Stimulated activated CD4-positive, alpha-beta T cell treated with anti-CD3 and anti-CD28 coated beads, Interleukin-15, amount 100 ng/mL, for 24 hours (primary cell): ENCODE measurements at places on chromosomes 2 and 18.

- no peak for DNase-seq
Measured at GRCh38 chr2:18046558-18047212, 168.2 kb downstream of the KCNS3 start.

- no peak for DNase-seq
Measured at GRCh38 chr2:165953306-165953654, 296 bp downstream of the TTC21B start.

DNA sequence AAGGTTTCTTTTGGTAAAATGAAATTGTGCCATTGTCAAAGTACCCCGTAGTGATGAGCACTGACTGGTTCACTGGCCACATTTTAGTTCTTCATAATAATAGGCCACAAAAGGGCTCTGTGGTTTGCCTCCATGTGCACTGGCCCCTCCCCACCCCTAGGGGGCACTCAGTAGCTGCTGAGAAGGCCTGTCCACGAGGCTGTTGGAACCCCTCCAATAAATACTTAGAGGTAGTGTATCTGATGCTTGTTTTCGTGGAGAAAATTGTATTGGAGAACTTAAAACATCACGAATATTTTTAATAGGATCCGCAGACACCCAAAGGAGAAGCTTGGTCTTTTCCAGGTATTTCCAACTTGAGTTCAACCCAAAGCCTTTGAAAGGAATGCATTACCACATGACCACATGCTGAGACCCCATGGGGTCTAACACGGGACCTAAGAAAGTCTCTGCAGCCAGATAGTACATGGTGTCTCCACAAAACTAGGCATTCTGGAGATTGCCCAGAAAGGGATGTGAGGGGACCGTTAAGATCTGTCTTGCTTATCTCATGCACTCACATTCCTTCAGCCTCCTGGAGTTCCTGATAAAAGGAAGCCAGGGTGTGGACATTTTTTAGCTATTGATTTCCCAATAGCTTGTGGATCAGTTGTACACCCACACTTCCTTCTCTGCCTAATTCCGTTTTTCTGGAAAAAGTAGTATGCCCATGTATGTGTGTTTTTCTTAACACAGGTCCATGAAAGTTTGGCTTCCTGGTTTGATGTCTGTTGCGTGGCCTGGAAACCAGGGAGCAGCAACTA lies 28.5 kb upstream of the NOSTRIN start:
- DNase-seq = peak; percentile 51

- DNase-seq = no peak
Measured at GRCh38 chr2:147607379-147607778, 237.4 kb upstream of the ACVR2A start.

- DNase-seq = no peak
Measured at GRCh38 chr2:1772471-1773267, 28.4 kb upstream of the PXDN start.

DNA sequence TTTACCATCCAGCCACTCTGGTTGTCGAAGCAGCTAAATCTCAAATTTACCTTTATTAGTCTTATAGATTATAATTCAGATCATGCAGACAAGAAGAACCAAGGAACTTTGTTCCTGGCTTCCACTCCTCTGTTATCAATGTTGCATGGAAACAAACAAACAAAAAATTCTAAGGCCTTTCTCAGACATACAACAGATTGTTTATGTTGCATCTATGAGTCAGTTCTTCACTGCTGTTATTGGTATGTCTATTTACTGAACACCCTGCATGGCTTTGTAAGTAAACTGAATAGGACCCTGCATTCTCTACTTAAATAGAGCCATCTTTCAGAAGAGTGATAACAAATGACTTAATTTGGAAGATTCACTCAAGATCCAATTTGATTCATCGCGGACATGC lies 1.6 kb upstream of the ANKRD44 start:
- no peak for DNase-seq

GRCh38 chr2:42060028-42060427 lies 12.2 kb downstream of the PKDCC start:
- no peak for DNase-seq

- DNase-seq = no peak
Measured at GRCh38 chr2:190922376-190922775, 41.8 kb downstream of the GLS start.

DNA sequence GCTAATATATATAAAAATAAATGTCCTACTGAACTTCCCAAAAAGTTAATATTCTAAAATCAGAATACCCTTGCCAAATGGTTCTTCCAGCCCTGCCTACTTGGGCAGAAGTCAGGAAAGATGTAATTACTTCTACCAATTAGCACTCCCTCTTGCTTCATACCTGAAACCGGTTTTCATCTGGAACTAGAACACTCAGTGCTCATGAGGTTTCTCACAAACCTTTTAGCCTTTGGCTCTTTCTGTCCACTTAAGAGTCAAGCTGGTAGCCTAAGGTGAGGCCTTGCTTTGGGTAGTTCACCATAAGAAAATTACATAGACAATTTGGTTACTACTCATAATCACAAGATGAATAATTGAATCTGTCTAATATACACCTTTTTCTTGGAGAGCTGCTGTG lies 4.1 kb downstream of the DSG3 start:
- DNase-seq = no peak

GRCh38 chr2:28895189-28895893 lies 874 bp downstream of the WDR43 start:
- peak; percentile 68 for DNase-seq

GRCh38 chr2:239504643-239505235 lies 103.9 kb upstream of the HDAC4 start:
- no peak for DNase-seq

DNA sequence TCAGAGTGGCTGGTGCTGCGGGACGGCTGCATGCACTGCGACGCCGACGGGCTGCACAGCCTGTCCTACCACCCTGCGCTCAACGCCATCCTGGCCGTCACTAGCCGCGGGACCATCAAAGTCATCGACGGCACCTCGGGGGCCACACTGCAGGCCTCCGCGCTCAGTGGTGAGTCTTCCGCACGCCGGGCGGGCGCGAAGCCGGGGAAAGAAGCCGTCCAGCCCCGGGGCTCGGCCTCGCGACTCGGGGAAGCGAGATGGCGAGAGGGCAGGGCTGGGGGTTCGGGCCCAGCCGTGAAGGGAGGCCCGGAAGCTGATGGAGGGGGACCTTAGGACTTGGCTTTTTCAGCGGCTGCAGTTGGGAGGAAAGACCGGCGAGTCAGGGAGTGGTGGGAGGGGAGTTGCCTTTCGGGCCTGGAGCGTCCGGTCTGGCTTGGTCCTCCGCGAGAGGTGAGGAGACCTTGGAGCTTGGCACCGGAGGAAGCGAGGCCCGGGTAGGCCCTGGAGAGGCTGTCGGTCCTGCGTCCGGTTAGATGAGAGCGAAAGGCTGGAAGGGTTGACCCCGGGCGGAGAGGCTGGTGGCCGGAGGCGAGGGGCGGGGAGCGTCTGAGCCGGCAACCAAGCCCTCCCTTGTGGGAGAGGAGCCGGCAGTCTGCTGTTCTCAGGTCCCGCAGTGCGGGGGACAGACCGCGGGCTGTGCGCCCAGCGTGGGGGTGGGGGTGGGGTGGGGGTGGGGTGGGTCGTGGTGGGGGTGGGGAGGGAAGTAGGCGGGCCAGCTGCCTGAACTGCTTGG lies 691 bp downstream of the BIRC6 start:
- DNase-seq = peak; percentile 50

- DNase-seq = no peak
Measured at GRCh38 chr2:227774895-227775842, 29.5 kb downstream of the SCYGR8 start.

- no peak for DNase-seq
Measured at GRCh38 chr2:236944561-236944960, 141.1 kb upstream of the COPS8 start.

- DNase-seq = no peak
Measured at GRCh38 chr2:240200230-240201051, 60.0 kb upstream of the OTOS start.

- peak; percentile 78 for DNase-seq
Measured at GRCh38 chr2:25309402-25309801, 32.3 kb downstream of the DNMT3A start.

GRCh38 chr2:38722271-38723061 lies 28.7 kb downstream of the SRSF7 start:
- peak; percentile 83 for DNase-seq

- no peak for DNase-seq
Measured at GRCh38 chr2:188189356-188189755, 102.3 kb upstream of the GULP1 start.

- DNase-seq = no peak
Measured at GRCh38 chr2:217064234-217065011, 204.6 kb upstream of the TNP1 start.

GRCh38 chr2:84314901-84315330 lies 144.2 kb downstream of the SUCLG1 start:
- DNase-seq = peak; percentile 88

DNA sequence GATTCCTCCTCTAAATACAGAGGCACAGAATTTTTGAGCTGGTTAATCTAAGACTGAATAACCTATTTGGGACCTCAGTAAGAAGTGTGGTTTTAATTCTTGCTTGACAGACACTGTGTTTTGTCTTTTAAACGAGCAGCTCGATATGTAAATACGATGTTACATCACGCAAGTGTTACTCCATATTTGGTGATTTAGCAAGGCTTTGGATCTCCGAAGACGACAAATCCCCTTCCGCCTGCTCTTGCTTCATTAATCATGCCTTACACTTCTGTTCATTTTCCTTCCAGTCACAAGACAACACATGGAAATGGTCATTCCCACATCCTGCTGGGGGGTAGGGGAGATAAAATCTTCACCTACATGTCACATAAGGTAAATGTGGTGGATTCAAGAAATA lies 9.4 kb downstream of the BCL11A start:
- DNase-seq = no peak

GRCh38 chr2:75666911-75667310 lies 20.3 kb downstream of the MRPL19 start:
- DNase-seq = no peak

GRCh38 chr18:45526114-45526841 lies 89.0 kb upstream of the SLC14A2 start:
- DNase-seq = no peak

DNA sequence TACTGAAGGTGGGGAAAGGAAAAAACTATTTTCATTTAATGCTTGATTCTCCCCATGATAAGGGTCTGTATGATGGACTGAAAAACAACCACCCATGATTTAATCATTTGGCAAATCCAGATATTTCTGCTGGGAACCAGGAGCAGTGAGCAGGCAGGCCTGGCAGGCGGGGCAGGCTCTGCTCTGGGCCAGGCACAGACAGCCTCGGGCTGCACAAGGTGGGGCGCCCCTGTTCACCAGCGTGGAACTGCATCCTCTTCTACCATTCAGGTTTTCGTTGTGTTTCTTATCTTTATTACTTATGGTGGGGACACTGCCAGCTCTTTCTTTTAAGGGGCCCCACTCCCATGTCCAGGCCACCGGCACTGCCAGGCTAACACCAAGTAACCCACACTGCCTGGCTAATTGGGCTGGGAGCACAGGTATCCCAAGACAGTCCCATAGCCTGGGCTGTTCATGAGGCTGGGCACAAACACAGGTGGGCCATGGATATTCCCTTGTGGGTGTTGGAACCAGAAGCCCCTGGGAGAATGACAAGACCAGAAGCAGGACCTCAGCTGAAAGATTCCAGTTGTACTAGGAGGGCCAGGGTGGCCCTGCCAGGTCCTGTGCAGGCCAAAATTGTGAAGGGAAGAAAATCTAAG lies 57.1 kb upstream of the RALBP1 start:
- no peak for DNase-seq

GRCh38 chr18:40011201-40011600 lies 1943.8 kb upstream of the PIK3C3 start:
- DNase-seq = no peak

DNA sequence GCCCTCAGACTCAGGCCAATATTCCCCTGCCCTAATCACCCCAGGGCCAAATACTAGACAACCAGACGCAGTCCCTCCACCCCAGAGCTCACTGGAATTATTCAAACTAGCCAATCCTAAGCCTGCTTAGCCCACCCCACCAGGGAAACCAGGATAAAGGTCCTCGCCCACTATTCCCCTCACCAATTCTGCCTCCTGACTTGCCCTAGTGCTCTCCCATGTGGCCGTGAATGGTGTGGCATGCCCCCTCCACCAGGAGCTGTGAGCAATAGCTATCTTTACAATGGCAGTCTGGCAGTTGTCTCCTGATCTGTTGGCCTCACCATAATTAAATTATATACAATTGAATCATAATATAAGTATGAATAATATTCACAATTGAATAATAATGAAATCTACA lies 42.3 kb downstream of the FAM124B start:
- DNase-seq = peak; percentile 15

- DNase-seq = no peak
Measured at GRCh38 chr2:176595986-176596385, 326.7 kb downstream of the MTX2 start.

GRCh38 chr2:121479882-121480522 lies 50.7 kb upstream of the RNU4ATAC start:
- DNase-seq = no peak

DNA sequence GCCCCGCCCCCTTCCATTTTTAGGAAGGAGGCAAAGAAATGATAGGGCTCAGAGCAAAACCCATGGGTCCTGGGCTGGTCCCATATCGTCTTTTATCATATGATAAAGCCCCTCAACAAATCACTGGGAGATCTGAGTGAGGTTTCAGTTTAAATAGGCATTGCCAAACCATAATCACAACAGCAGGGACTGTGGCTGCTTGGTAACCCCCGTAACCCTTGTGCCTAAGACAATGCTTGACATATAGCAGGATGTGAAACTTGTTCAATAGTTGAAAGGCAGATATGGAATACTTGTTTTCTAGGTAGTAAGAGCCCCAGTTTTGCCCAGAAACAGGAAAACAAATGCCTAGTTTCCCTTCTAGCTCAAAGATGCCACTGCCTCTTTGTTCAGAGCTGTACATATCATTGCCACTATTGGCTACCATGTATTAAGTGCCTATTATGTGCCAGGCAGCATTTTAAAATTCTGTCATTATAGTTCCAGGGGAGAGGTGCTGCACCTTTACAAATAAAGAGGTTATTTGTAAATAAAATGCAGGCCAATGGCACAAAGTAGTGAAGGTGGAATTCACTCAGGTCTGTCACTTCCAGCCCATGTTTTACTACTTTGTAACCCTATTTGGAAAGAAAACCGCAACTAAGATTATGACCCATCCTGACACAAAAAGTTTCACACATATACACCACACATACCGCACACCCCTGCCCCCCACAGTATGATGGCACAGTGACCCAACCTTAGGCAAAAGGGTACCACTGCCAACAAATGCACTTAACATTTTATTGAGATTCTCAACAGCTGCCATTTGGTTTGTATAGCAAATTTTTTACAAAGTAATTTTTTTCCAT lies 14.2 kb downstream of the NAGK start:
- peak; percentile 74 for DNase-seq

DNA sequence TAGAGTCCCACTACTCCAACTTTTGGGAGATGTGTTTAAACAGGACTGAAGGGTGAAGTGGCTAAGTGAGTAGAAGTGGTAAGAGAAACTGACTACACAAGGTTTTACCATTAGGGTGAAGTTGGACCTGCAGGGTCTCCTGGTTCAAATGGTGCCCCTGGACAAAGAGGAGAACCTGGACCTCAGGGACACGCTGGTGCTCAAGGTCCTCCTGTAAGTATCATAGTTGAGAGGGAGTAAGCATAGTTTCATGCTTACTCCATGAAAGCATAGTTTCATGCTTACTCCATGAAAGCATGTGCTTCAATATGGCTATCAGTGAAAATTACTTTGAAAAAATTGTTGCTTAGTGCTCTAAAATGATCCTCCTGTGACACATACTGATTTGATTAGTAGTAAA lies 19.1 kb downstream of the COL3A1 start:
- DNase-seq = no peak

- no peak for DNase-seq
Measured at GRCh38 chr2:31764169-31764568, 183.4 kb upstream of the SRD5A2 start.
